Putamen (tissue), 1 donor: ENCODE measurements at places on chromosomes 1 and 21.

GRCh38 chr1:66300972-66301451, 232.9 kb upstream of the SGIP1 start:
- DNase-seq = no peak

GRCh38 chr1:236457775-236458174, 63.7 kb downstream of the EDARADD start:
- DNase-seq = no peak

- DNase-seq = no peak
Measured at GRCh38 chr1:27049100-27049499, 36.5 kb upstream of the TENT5B start.

- DNase-seq = peak; percentile 25
Measured at GRCh38 chr1:159171688-159172501, 480 bp downstream of the CADM3 start.

DNA sequence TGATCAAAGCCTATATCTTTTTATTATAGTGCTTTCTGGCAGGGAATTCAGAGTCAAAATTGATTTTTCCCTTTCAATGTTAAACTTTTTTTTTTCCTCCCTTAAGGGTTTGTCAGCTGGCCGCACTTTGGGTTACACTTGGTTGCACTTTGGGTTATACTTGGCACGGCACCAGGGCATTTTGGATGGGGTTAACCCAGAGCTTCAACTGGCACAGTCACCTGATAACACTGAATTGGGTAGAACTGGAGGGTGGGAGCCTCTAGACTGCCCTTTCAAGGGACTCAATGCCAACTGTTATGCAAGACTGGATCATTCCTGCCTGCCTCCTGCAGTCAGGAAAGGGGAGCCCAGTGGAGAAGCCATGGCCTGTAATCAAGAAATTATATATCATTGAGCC, 211.5 kb downstream of the KCNJ6 start:
- DNase-seq = no peak

GRCh38 chr1:40711465-40712404, 20.2 kb downstream of the NFYC start:
- DNase-seq = no peak

DNA sequence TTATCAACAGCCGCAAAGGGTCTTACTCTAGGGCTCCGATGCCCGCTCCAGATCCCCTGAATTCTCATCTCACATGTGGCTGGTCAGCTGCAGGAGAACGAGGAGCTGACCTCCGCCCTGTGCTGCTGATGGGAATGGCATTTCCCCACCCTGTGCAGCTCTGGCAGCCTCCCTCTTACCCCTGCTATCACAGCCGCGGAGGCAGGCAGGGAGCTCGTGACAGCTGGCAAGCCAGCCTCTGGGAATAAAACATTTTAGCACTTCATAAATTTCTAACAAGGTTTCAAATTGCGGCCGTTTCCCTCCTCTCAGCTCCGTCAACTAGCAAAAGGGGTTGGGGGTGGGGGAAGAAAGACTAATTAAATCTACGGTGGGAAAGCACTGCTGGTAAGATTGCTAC, 81.1 kb downstream of the DSCAM start:
- DNase-seq = no peak

DNA sequence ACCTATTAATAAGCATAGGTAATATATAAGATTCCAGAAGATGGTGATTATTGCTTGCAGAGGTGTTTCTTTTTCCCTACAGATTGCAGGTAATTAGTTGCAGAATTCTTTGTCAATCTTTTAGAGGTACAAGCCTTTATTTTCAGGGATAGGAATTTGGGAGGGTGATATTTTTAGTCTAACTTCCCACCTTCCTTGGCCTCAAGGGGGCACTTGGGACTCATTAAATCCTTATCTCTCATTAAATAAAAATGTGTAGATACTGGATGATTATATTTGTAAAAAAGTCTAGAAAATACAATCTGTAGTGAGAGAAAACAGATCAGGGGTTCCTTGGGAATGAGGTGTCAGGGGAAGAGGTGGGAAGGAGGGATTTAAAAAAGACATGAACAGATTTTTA, 179.2 kb downstream of the PATJ start:
- DNase-seq = no peak

DNA sequence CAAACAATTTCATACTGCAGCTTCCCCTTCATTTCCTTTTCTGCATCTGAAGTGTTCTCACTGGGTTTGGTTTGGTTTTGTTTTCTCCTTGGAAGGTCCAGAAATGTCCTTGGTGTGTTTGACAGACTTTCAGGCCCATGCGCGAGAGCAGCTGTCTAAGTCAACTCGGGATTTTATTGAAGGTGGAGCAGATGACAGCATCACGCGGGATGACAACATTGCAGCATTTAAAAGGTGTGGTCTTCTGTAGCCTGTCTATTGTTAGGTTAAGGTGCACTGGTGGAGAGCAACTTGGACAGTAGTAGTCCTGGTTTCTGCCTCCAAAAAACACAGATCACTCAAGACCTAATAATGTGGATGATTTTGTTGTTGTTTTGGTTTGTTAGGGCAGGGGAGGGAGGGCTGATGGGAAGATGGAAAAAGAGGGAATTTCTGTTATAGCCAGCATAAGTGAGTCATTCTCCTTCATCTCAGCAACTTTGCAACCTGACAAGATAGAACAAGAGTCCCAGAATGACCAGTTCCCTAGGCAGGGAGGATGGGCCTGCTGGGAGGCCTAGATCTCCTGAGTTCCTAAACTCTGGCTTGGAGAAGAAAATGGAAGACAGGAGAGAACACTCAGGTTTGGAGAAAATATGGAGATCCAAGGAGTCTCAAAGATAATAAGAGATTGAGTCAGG, 12.5 kb downstream of the HAO2 start:
- no peak for DNase-seq

GRCh38 chr1:40044110-40044509, 3.6 kb downstream of the CAP1 start:
- no peak for DNase-seq

DNA sequence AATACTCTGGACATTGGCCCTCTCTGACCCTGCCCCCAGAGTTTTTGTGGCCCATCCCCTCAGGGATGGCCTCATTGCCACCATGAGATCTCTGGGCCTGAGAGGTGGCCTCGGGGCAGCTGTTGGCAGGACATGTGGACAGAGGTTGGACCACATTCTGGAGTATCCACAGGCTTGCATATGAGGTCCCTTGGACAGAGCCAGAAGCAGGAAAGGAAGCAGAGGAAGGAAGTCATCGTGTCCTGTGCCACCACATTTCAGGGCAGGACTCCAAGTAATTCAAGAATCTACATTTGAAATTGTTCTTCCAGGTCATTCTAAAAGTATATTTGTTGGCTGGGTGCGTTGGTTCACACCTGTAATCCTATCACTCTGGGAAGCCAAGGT, 95.9 kb upstream of the PPP2R5A start:
- DNase-seq = no peak
